Peyer's patch (tissue), 4 donors: ENCODE measurements at places on chromosomes 7 and 10. TPM values are rescaled to one million over a fixed set of nuclear protein-coding genes. Genes with fewer than 3 reads are reported as not detected.
A peak's percentile ranks its signal among the peaks of the same experiment; 100 is the strongest.

DNA sequence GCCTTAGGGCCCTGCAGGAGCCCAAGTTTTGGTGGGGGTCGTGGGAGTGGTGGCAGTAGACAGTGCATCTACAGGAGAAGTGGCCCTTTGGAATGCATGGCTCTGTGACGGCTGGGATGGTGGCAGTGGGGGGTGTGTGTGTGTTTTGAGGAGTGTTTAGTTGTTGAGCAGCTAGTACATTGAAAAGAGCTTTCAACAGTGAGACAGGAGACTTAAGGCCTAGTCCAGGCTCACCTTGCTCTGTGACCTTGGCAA is 27.1 kb downstream of the ZNF775 start:
- DNase-seq = no peak

GRCh38 chr7:150944066-150945042 is 33.8 kb downstream of the KCNH2 start:
- DNase-seq = no peak

DNA sequence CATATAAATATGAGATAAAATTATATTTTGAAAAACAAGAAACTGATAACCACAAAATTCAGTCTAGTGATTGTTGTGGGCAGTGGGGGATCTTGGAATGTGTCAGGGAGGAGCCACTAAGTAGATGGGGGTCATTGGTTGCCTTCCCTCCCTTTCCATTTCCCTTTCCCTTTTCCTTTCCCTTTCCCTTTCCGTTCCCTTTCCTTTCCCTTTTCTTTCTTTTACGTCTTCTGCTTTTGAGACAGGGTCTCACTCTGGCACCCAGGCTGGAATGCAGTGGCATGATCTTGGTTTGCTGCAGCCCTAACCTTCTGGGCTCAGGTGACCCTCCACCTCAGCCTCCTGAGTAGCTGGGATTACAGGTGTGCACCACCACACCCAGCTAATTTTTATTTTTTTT is 51.0 kb downstream of the DYNC2I1 start:
- DNase-seq = no peak

GRCh38 chr7:135681762-135682161 is 19.4 kb downstream of the STMP1 start:
- DNase-seq = no peak

The MARCHF5 gene
- 19.7 TPM for total RNA-seq

The DPP6 gene
- total RNA-seq = 1.5 TPM

The SFRP5 gene
- total RNA-seq = 67.3 TPM

The C10orf53 gene
- not detected for total RNA-seq

The MMD2 gene
- total RNA-seq = not detected

DNA sequence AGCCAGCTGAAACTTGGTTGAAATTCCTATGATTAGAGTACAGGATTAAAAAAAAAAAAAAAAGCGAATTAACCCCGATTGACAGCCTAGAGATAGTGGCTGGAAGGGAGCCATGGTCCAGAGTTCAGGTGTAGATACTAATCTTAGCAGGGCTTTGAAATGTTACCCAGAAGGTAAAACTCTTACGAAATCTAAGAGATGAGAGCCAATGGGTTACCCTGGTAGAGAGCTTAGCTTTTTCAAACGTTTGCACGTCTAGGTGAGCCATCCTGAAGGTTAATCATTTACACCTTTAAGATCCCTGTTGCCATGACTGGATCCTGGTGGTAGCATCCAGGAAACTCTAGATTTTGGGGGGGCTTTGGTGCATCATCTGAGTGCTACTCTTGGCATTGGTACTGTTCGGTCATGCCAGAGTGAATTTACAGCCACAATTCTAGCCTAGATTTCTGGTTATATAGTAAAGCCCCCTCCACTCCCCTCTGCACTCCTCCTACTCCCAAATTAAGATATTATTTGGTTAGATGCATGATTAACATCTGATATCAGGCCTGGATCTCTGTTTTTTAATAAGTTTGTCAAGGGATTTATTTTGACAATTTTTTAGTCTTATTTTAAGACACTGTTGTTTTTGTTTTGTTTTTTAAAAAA is 1.2 kb downstream of the AGFG2 start:
- peak; percentile 59 for DNase-seq

DNA sequence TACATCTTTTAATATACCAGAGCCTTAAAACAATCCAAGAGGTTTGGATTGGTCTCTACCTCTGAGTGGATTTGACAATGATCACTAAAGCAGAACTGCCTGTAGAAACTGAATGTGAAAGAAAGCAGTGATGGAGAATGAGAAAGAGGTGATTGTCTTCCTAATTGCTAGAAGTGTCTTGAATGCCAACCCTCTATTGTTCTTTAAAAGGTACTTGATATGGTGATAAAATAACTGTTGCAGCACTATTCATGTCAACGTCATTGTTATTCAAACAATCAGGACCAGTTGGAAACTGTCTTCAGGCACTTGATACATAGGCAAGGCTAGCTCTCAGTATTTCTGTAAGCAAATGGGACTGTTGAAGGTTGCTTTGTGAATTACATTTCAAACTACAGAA is 47.9 kb upstream of the ITPRID1 start:
- no peak for DNase-seq

The EIF5AL1 gene
- not detected for total RNA-seq

The CYP26A1 gene
- total RNA-seq = not detected

DNA sequence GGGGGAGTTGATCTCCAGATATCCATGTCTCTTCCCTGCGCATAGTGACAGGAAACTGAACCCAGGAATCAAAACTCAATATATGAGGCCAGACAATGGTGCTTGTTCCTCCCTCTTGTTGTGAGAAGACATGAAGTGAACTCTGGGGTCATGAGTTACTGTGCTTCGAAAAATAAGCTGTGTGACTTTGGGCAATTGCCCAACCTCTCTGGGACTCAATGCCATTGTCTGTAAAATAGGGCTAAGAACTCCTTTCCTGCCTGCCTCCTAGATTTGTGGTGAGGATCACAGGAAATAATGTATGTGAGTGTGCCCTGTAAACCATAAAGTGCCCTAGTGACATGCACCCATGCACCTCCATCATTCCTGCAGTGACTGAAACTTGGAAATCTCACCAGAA is 48.4 kb downstream of the SYPL1 start:
- no peak for DNase-seq

The GRID1 gene
- 0.35 TPM for total RNA-seq

The TFR2 gene
- total RNA-seq = not detected

DNA sequence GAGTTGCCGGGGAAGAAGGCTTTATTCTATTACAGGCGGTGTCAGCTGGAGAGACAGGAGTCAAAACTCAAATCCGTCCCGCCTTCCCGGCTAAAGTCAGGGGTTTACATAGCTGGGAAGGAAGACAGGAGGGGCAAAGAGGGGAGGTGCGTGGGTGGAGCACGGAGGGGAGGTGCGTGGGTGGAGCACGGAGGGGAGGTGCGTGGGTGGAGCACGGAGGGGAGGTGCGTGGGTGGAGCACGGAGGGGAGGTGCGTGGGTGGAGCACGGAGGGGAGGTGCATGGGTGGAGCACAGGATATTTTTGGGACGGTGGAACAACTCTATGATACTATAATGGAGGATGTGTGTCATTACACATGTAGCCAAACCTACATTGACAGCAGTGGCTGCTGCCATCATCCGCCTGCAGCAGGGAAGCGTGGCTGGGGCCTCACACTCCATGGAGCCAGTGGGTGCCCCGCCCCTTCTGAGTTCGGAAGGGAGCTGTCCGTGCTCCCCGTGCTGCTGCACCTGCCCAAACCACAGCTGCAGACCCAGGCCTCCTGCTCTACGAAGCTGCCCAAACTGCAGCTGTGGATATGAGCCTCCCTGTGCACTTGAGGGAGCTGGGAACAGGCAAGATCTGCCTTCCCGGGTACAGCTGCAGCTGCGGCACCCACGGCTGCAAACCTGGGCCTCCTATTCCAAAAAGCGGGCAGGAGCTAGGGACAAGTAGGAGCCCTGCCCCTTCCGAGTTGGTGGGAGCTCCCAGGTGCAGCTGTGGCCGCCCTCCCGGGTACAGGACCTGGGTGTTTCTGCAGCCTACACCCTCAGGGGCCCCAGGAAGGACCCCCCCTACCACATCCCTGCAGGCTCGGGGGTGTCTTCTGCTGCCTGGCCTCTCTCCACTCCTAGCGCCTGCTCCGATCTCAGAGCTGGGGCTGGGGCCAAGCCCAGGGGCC is 119.4 kb downstream of the DYNC2I1 start:
- no peak for DNase-seq

GRCh38 chr7:49596701-49597491 is 176.5 kb upstream of the VWC2 start:
- no peak for DNase-seq

The LIPM gene
- total RNA-seq = not detected

The BMPR1A gene
- 17.1 TPM for total RNA-seq

GRCh38 chr7:101173752-101174244 is 6.3 kb downstream of the NAT16 start:
- DNase-seq = peak; percentile 73

The TMEM229A gene
- total RNA-seq = 11.4 TPM

DNA sequence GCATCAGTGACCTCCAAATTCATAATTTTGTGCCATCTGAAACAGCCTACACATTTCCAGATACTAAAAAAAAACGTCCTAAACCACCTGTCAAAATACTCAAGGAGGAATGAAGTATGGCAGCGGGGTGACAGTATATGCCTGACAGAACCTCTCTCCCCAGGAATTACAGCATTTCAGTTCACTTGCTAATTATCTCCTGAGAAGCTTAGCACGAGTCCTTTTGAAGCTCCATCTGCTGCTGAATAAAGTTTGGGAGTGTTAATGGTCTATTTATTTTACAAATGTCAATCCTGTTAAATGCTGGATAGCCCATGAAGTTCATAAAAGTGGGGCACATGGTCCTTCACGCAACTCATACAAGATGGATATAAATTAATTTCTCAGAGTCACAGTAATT is 29.4 kb upstream of the ANLN start:
- no peak for DNase-seq

DNA sequence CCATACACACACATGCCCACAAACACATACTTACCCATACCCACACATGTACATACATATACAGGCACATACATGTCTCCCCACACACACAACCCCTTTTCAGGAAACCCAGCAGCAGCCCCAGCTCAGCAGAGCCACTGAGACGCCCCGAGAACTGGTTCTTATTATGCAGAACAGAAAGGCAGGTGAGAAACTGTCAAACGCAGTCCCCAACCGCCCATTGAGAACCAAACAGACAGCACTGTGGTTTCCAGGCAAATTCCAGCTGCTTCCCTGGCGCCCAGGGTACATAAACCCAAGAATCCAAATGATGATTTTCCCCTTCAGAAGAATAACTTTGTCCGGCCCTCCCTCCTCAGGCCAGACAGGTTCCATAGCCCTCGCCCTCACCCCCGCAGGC is 366.6 kb upstream of the ZMIZ1 start:
- no peak for DNase-seq

DNA sequence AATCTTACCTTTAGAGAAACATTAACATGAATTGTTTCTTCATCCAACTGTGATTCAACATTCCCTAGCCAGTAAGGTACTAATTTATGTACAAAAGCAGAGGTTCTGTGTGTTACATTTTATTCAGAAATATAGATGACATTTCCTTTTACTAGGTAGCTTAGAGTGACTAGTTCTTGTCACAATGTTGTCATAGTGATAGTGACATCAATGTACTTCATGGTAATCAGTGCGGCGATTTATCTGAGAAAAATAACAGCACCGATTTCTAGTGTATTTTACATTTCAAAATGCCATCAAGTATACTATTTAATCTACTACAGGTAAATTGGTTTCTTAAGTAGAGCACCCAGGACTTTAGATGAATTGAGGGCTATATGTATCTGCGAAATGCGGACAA is 72.1 kb upstream of the DGKB start:
- DNase-seq = no peak

DNA sequence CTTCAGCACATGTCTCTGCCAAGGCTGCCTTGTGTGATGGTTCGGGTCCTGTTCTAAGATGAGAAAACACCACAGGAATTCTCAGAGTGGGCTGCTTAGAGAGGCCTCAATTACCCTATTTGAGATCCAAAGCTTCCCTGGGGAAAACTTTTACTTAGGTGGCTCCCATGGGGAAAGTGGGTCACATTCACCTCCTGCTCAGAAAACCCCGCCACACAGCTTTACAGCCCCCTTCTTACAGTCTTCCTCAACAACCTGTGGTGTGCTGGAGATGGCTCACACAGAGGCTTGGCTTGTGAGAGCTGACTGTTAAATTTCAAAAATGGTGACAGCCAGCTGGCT is 36.6 kb upstream of the KCNIP2 start:
- DNase-seq = no peak

DNA sequence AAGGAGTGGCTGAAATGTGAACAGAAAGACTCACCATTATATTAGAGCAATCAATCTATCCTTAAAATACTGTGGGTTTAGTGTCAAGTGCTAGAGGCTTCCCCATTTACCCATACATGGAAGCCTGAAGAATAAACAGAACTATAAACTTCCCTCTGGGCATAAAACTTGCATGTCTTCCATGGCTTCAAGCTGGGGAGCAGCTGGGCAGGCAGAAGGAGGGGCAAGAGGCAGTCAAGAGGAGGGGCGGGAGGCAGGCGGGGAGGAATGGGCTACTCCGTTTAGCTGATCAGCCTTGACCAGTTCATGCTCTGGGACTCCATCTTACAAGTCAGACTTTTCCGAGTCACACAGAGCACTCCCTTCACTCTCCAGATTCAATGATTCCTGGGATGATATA is 3.5 kb upstream of the PRSS1 start:
- no peak for DNase-seq

DNA sequence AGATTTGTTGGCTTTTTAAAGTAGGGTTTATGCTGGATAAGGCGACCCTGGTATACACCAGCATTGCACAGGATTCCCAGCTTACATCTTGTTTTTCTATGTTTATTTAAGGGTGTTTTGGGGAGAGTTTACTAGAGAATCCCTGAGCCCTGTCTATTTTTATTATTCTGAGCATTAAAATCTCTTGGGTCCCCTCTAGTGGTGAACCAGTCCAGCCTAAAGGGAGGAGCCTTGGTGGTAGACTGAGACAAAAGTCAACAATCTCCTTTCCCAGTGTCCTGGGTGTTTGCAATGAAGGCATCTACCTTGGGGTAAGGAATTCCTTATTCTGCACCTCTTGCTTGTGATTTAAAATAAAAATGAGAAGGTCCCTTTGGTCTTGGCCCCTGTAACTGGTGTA is 38.2 kb downstream of the ANTXRL start:
- no peak for DNase-seq

- peak; percentile 82 for DNase-seq
Observed at GRCh38 chr7:77247206-77247850, 47.7 kb upstream of the FGL2 start.

The CALHM3 gene
- not detected for total RNA-seq

- DNase-seq = no peak
Observed at GRCh38 chr7:97680622-97681021, 51.3 kb upstream of the TAC1 start.

DNA sequence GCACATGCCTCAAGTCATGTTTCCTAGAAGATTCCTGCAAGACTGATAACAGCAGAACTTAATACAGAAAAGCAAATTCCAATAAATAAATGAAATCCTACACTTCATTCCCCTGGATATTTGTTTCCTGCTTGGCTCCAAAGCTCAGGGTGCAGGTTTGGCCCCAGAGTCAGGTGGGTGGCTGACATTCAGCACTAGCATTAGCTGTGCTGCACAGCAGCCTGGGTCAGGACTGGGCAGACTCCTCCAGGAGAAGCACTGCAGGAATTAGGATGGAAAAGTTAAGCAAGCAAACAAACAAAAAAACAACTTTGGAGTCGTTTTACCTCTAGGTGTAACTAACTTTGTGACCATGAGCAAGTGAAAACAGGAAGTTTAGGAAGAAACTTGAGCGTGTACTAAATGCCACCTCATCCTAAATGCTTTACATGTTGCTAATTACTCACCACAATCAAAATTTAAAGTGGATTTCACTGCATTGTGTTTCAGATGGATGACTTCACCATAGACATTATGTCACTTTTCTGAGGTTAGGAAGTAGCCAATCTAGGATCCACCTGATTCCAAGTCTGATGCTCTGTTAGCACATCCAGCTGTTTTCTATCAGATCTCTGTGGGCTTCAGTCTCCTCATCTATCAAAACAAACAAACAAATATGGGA is 239.4 kb downstream of the C7orf25 start:
- DNase-seq = no peak
